ENCODE measurements at places on chromosomes 2 and 18. TPM values are rescaled to one million over a fixed set of nuclear protein-coding genes. Genes with fewer than 3 reads are reported as not detected.

Gene MC2R
- total RNA-seq = not detected

Gene INPP1
- 18.9 TPM for total RNA-seq

Gene CRYGD
- not detected for total RNA-seq

Gene CPLX4
- total RNA-seq = not detected

Gene GRB14
- not detected for total RNA-seq

Gene SPR
- total RNA-seq = 1.3 TPM

Gene MRPS5
- total RNA-seq = 80.0 TPM

DNA sequence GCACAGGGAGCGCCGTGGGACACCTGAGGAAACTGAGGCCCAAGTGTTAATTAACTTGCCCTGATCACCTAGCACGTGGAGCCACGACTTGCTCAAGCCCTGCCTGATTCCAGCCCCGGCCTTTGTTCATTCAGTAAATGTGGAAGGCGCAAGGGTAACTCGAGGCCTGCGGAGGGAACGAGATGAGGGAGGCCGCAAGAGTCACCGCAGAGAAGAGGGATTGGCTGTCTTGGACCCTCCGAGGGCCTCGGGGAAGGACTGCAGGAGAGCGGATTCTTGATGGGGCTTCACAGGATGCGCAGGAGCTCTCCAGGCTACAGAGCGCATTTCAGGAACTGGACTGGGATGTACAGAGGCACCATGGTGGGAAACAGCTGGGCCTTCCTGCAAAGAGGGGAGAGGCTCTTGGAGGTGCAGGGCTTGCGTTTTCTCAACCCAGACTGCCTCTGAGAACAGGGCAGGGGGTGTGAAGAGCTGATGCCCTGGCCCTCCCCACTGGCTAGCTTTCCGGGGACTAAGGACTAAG, 511 bp upstream of the ANKMY1 start:
- H3K4me3 ChIP-seq = peak overlapping the region; percentile 71
- H3K27ac ChIP-seq = peak overlapping the region; percentile 57
- H3K36me3 ChIP-seq = peaks cover 29% of the 10 kb centered on the region
- no peak for DNase-seq
- peaks cover 53% of the 10 kb centered on the region for H3K4me1 ChIP-seq

- H3K27me3 ChIP-seq = no peaks in the 10 kb centered on the region
- H3K36me3 ChIP-seq = no peaks in the 10 kb centered on the region
- no peak overlapping the region for H3K27ac ChIP-seq
- no peaks in the 10 kb centered on the region for H3K4me1 ChIP-seq
- H3K4me3 ChIP-seq = no peak overlapping the region
Observed at GRCh38 chr2:14081521-14081920, 551.0 kb upstream of the LRATD1 start.

DNA sequence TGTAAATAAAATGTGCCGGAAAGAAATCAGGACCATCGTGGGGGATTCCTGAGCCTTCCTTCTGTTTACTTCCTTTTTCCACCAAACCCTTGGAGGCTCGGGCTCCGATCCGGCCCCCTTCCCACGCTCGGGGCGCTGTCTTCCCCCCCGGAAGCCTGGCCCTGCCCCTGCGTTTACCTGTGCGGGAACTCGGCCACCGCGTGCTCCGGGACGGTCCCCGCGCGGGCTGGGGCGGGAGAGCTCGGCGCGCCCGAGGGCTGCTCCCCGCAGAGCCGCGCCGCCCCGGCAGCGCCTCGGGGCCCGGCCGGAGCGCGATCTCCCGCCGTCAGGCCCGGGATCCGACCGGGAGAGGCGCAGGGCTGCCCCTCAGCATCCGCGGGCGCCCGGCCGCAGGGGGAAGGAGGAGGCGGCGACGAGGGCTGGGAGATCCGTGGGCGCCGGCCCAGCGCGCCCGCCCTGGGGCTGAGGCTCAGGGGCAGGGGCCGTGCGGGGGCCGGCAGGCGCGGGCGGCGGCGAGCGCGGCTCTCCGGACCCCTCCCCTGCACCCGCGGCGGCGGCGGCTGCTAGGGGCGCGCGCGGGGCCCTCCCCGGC, 435 bp downstream of the ADCY3 start:
- H3K36me3 ChIP-seq = peaks cover 21% of the 10 kb centered on the region
- DNase-seq = no peak
- peaks cover 46% of the 10 kb centered on the region for H3K4me1 ChIP-seq
- no peaks in the 10 kb centered on the region for H3K27me3 ChIP-seq

DNA sequence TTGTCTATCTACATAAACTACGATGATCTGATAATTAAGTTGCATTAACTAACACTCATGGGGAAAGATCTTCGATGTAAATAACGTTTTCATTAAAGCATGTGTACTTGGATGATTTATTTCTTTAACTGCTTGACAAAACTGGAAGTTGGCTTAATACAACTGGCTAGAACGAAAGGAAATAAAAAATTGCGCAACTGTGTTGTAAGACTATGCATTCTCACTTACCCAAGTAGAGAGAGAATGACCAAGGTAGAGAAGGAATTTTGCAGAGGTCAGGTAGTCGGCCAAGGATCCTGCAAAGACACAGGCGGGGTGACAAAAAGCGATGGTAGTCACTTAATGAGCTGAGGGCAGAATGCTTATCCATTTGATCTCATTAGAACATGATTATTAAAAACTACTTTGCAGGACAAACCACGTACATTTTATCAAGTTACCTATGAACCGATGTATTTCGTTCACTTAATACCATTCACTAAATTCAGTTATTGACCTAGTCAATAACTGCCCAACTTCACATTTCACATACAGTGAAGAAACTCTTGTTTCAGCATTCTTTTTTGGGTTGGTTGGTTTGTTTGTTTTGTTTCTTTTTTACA, 900 bp downstream of the SLC40A1 start:
- H3K27ac ChIP-seq = peak overlapping the region; percentile 59
- peaks cover 51% of the 10 kb centered on the region for H3K27me3 ChIP-seq
- peaks cover 24% of the 10 kb centered on the region for H3K4me1 ChIP-seq
- H3K4me3 ChIP-seq = peak overlapping the region; percentile 68
- peaks cover 3% of the 10 kb centered on the region for H3K36me3 ChIP-seq
- no peak for DNase-seq

- no peak overlapping the region for H3K27ac ChIP-seq
- H3K4me3 ChIP-seq = no peak overlapping the region
- no peak for DNase-seq
- H3K27me3 ChIP-seq = no peaks in the 10 kb centered on the region
- H3K36me3 ChIP-seq = peaks cover 2% of the 10 kb centered on the region
Observed at GRCh38 chr2:144364944-144365738, 154.8 kb downstream of the ZEB2 start.

DNA sequence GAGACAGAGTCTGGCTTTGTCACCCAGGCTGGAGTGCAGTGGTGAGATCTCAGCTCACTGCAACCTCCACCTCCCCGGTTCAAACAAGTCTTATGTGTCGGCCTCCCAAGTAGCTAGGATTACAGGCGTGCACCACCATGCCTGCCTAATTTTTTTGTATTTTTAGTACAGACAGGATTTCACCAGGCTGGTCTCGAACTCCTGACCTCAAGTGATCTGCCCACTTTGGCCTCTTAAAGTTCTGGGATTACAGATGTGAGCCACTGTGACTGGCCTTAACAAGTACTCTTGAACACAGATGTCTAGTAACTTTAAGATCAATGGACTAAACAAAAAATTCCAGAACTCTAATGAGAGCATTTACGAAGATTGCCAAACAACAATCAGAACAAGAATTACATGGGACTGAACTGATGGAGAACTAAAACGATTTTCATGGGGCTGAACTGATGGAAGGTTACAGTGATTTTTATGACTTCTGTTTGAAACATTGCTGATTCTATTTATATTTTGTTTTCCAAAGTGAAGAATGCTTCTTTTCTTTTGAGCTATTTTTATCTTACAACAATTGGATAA, 46.5 kb upstream of the ST3GAL5 start:
- H3K4me3 ChIP-seq = no peak overlapping the region
- peaks cover 29% of the 10 kb centered on the region for H3K4me1 ChIP-seq
- no peak for DNase-seq
- peaks cover 6% of the 10 kb centered on the region for H3K27me3 ChIP-seq
- no peak overlapping the region for H3K27ac ChIP-seq

GRCh38 chr2:111534910-111535352, 349.1 kb downstream of the ANAPC1 start:
- peaks cover 25% of the 10 kb centered on the region for H3K36me3 ChIP-seq
- H3K27me3 ChIP-seq = no peaks in the 10 kb centered on the region
- peak overlapping the region; percentile 96 for H3K27ac ChIP-seq

GRCh38 chr18:3857544-3857943, 407.6 kb downstream of the TGIF1 start:
- H3K4me1 ChIP-seq = no peaks in the 10 kb centered on the region
- no peaks in the 10 kb centered on the region for H3K27me3 ChIP-seq
- no peak overlapping the region for H3K27ac ChIP-seq

GRCh38 chr18:13076886-13077285, 85.7 kb downstream of the CEP192 start:
- H3K4me3 ChIP-seq = no peak overlapping the region
- no peaks in the 10 kb centered on the region for H3K4me1 ChIP-seq
- no peak overlapping the region for H3K27ac ChIP-seq
- H3K27me3 ChIP-seq = no peaks in the 10 kb centered on the region

GRCh38 chr2:71269511-71270090, 42.7 kb upstream of the PAIP2B start:
- no peaks in the 10 kb centered on the region for H3K36me3 ChIP-seq
- peaks cover 49% of the 10 kb centered on the region for H3K27me3 ChIP-seq
- H3K4me1 ChIP-seq = no peaks in the 10 kb centered on the region
- H3K27ac ChIP-seq = no peak overlapping the region
- no peak for DNase-seq

DNA sequence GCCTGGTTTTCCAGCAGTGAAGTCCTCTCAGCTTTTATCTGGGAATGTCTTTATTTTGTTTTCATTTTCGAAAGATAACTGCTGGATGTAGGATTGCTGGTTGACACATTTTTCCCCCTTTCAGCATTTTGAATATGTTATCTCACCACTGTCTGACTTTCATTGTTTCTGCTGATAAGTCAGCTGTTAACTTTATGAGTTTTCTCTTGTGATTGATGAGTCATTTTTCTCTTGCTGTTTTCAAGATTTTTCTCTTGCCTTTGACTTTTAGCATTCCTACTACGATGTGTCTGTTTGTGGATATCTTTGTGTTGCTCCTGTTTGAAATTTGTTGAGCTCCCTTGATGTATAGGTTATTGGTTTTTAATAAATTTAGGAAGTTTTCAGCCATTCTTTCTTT, 85.5 kb downstream of the AGPS start:
- H3K36me3 ChIP-seq = peaks cover 60% of the 10 kb centered on the region
- DNase-seq = no peak
- no peaks in the 10 kb centered on the region for H3K27me3 ChIP-seq
- H3K4me1 ChIP-seq = peaks cover 4% of the 10 kb centered on the region

- no peaks in the 10 kb centered on the region for H3K4me1 ChIP-seq
- H3K36me3 ChIP-seq = no peaks in the 10 kb centered on the region
- no peak overlapping the region for H3K4me3 ChIP-seq
- H3K27ac ChIP-seq = no peak overlapping the region
- H3K27me3 ChIP-seq = no peaks in the 10 kb centered on the region
Observed at GRCh38 chr18:39960550-39960949, 1994.5 kb upstream of the PIK3C3 start.

GRCh38 chr2:46393865-46394264, 85.5 kb upstream of the TMEM247 start:
- no peak overlapping the region for H3K4me3 ChIP-seq
- H3K27me3 ChIP-seq = peaks cover 16% of the 10 kb centered on the region
- H3K27ac ChIP-seq = no peak overlapping the region
- peaks cover 9% of the 10 kb centered on the region for H3K4me1 ChIP-seq
- H3K36me3 ChIP-seq = no peaks in the 10 kb centered on the region
- DNase-seq = no peak

GRCh38 chr2:198219292-198219691, 414.9 kb downstream of the PLCL1 start:
- H3K27ac ChIP-seq = no peak overlapping the region
- H3K4me3 ChIP-seq = no peak overlapping the region
- H3K27me3 ChIP-seq = no peaks in the 10 kb centered on the region

Data from activated CD8-positive, alpha-beta memory T cell treated with anti-CD3 and anti-CD28 coated beads, Interleukin-2, amount 10 ng/mL, durations not matched to agents 7 days and 5 days (primary cell).